ENCODE measurements at places on chromosomes 4 and X. TPM values are rescaled to one million over a fixed set of nuclear protein-coding genes. Genes with fewer than 3 reads are reported as not detected.

Gene FAM241A
- polyA plus RNA-seq = 1.7 TPM

Gene ADAM29
- not detected for polyA plus RNA-seq

Gene NELFA
- 25.8 TPM for polyA plus RNA-seq

Gene SRPX2
- polyA plus RNA-seq = 10.8 TPM

Gene USP53
- polyA plus RNA-seq = 41.0 TPM

Gene NAA10
- polyA plus RNA-seq = 61.4 TPM

Gene SUPT20HL2
- polyA plus RNA-seq = not detected

Gene TCEAL6
- polyA plus RNA-seq = 0.31 TPM

Data from right renal cortex interstitium (tissue), 3 donors.